ENCODE measurements at places on chromosomes 4 and X.

DNA sequence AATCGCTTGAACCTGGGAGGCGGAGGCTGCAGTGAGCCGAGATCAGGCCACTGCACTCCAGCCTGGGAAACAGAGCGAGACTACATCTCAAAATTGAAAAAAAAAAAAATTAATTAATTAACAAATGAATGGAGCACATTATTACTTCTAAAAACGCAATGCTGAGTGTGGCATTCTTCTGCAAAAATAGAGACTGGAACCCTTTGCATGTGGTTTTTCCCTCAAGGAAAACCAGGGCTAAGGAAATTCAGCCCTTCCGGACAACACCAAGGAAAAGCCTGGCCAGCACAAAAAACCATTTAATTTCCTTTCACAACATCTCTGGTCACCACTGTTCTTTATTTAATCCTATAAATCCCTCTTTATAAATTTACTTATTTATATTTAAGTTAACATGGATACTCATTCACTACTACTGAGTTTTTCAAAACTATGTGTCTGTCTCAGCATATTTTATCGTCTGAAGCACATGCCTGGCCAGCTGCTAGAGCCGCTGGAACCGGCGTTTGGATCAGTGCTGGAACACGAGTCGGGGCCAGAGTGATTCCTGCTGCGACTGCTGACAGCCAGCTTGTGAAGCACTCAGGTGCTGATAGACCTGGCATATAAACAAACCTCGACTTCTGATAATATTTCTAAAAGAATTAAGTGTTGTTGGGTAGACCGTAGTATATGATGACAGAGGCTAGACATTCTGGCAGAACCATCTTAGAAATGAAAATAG, 84.5 kb upstream of the WWC2 start:
- no peak for DNase-seq

DNA sequence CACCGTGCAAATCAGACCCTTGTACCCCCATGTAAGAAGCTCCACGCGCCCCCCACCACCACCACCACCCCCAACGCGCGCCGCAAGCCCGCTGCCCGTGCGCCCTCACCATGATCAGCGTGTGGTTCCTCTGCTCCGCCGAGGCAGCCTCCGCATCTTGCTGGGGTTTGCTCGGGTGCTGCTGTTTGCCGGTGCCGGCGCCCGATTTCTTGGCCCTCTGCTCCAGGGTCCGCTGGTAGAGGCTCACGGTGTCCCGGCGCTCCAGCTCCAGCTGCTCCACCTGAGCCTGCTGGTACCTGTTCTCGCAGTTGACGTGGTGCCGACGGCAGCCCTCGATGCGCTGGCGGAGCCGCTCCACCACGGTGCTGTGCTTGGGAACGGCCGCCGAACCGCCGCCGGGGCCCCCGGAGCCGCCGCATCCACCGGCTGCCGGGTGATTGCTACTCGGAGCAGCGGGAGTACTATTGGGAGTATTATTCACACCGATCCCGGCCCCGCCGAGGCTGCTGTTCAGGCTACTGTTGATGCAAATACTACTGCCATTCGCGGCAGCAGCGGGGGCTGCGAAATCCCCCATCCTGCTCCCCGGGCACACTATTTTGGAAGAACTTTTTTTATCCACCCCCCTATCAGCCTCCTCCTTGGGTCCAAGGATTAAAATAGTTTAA, 1.1 kb downstream of the MAML3 start:
- peak; percentile 19 for DNase-seq

DNA sequence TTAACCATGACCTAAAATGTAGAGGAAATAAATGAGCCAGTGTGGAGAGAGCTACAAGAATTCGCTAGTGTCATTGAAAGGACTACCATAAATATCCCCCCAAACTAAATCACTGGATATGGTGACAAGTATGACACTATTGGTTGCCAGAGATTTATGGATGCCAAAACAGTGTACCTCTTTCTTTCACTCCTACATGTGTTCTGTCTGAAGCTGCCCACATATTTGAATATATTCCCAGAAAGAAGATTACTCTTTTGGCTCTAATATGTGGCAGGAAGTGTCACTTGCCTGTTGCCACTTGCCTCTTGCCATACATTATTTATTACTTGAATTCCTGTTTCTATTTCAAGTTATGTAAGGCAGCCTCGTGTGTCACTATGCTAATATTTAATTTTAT, 1573.6 kb downstream of the TECRL start:
- DNase-seq = no peak

- no peak for DNase-seq
Measured at GRCh38 chrX:71509289-71509688, 23.6 kb upstream of the OGT start.

GRCh38 chr4:21652508-21653231, 295.9 kb downstream of the KCNIP4 start:
- no peak for DNase-seq

GRCh38 chrX:108447303-108447702, 7.7 kb downstream of the COL4A5 start:
- no peak for DNase-seq

- no peak for DNase-seq
Measured at GRCh38 chr4:119690871-119691270, 62.3 kb upstream of the PDE5A start.

- DNase-seq = peak; percentile 16
Measured at GRCh38 chr4:105061136-105061696, 85.5 kb upstream of the TET2 start.

DNA sequence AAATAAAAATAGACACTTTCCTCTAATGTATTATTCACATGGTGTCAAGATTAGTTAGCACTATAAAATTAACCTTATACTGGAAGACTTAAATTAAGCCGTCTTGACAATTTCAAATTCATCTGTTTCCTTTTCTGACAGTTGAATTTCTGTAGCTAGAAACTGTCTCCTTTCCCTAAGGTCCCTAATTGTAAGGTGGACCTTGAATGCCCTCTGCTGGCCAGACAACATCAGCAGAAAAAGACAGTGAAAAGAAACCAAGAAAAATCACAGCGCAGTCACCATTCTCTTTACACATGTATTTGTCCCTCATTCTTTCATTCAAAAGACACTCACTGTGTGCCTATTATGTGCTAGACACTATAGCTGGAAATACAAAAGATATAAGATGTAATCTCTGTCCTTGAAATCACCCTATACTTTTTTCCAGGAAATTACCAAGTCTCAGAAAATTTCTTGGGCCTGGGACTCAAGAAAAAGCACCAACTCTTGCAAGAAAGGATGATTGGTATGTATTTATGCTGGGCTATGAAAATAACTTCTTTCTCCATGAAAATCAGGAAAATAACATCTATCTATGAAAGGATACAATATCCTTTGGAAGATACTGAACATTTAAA, 32.7 kb upstream of the AMBN start:
- peak; percentile 1 for DNase-seq

DNA sequence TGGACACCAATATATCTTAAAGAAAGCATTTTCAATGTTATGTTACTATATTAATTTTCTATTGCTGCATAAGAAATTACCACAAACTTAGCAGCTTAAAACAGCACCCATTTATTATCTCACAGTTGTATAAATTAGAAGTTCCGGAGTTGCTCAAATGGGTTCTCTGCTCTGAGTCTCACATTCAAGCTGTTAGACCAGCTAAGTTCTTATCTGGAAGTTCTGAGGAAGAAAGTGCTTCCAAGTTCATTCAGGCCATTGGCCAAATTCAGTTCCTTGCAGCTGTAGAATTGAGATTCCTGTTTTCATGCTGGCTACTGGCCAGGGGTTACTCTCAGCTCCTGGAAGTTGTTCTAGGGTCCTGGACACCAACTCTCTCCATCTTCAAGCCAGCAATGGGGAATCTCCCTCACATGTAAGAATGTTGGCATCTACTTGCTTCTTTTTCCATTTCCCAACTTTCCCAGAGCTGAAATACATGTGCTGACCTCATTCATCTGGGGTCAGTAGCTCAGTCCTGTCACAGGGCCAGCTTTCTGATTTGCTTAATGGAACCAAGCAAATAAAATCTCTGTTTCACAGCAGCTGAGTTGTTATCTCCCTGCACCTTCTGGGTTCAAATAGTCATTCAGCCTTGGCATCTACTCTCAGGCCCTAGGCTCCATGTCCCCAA, 99.6 kb upstream of the INTU start:
- DNase-seq = no peak

GRCh38 chr4:106269711-106270110, 46.3 kb downstream of the TBCK start:
- DNase-seq = no peak

DNA sequence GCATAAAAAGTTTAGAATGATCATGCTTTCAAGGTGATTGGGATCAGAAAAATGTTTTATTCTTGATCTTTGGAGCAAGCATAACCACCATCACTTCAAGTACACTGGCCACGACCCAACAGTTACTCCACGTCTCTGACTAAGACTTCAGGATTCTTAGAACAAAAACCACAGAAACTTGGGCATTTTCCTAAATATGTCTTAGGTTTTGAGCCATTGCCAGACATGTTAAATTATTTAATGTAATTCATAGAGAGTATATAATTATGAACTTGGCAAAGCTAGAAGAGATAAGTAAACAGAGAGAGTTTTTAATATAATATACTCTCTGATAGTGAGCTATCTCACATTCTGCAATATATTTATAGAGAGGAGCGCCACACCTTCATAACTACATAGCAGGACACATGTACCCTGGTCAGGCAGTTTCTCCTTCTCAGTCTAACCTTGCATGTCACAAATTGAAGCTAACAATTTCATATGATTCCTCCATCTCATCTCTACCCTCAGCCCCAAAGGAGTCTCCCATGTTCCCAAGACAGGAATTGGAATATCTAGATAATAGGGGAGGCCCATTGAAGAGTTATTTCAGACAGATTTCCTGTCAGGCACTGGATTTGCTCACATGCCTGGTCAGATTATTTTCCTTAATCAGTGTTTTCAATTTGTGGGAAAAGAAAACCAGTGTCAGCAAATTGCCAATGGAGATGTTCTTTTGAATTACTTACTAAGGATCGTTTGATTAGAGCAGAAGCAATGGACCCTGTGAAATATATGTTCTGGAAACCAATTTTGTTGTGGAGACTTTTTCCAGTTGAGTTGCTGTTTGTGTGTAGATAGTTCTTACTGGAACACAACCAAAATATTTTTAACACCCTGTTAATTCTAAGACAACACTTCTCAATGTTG, 61.7 kb upstream of the GUCY1A1 start:
- DNase-seq = no peak

- DNase-seq = no peak
Measured at GRCh38 chr4:153137159-153137558, 67.1 kb upstream of the TRIM2 start.

GRCh38 chr4:102778720-102779119, 18.0 kb upstream of the MANBA start:
- no peak for DNase-seq

DNA sequence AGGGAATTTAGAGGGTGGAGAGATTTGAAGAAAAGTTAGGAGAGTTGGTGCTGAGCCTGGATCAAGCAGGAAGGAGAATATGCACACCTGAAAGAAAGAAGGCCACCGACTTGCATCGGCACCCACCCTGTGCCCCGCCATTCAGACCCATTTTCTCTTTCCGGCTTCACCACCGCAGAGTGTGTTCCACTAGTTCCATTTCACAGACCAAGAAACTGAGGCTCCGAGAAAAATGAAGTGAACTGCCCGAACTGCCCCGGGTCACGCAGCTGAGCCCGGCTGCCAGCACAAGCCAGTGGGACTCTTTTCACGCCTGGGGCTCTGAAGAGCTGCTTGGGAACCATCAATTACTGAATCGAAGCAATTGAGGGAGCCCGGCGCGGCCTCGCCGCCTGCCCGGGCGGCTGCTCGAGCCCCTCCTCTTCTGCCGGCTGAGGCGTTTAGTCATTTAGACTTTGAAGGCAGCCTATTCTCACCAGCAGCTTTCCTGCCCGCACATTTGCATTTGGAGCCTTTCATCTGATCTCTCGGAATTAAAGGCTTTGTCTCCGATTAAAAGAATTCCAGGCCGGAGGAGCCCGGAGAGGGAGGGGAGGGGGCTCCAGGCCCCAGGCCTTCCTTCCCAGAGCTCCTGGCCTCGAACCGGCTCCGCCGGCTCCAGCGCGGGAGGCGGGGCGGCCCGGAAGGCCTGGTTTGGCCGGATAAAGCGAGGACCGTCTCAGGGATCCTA, 140.2 kb upstream of the PJA1 start:
- no peak for DNase-seq

DNA sequence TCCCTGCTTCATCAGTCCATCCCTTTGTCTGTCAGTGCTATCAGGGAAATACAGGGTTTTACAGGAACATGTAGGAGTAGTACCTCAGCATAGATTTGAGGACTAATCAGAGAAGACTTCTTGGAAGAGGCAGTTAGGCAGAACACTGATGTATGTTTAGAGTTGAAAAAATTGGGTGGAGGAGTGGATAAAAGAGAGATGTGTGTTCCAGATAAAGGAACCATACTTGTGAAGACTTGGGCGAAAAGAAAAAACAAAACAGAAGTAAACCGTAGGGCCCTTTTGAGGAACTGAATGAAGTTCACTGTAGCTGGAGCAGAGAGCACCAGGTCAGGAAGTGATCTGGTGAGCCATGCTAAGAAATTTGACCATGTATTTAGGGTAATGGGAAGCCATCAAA, 32.3 kb downstream of the AFF1 start:
- no peak for DNase-seq

GRCh38 chr4:121900132-121900983, 30.1 kb upstream of the BBS7 start:
- peak; percentile 34 for DNase-seq

DNA sequence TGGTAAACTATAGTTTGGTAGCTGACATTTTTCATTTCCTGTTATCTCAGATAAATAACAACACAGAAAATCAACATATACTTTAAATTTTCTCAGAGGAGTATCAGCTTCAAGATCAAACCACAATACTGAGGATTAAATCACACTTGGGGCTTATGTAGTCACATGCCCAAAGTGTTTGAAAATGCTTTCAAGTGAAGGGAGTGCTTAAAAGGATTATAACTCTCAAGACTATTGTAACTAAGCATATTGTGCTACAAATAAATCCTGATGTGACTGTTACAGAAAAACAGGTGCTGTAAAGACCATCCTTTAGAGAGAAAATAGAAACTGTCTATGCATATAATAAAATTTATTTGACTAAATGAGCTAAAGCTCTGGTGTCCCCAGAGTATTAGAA, 887.6 kb downstream of the ADGRL3 start:
- DNase-seq = no peak

DNA sequence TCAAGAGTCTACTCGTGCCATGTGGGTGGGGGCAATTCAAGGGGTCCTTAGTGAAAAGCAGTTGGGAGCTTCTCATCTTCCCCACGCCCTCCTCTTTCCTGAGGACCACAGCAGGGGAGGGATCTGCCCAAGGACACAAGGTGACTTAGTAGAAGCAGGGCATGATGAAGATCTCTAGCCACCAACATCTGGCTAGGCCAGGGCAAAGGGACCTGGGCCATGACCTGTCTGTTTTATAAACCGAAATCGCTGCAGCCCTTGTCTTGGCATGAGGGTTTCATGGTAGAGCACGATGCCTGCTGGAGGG, 5.1 kb downstream of the G6PD start:
- no peak for DNase-seq

GRCh38 chr4:70688795-70689231, 481 bp downstream of the UTP3 start:
- DNase-seq = peak; percentile 15

Measured in stimulated activated CD4-positive, alpha-beta T cell treated with anti-CD3 and anti-CD28 coated beads, Interleukin-2, amount 100 ng/mL, for 4 hours (primary cell).